ENCODE measurements at places on chromosomes 4 and X. TPM values are rescaled to one million over a fixed set of nuclear protein-coding genes. Genes with fewer than 3 reads are reported as not detected.

ETNPPL gene
- total RNA-seq = not detected

GAGE12F gene
- total RNA-seq = not detected

MAGEA2B gene
- not detected for total RNA-seq

POLA1 gene
- total RNA-seq = 7.7 TPM

KLB gene
- not detected for total RNA-seq

ZNF141 gene
- total RNA-seq = 16.5 TPM

CABS1 gene
- not detected for total RNA-seq

SSX4 gene
- not detected for total RNA-seq

DIPK2B gene
- not detected for total RNA-seq

HTR2C gene
- not detected for total RNA-seq

GYPB gene
- not detected for total RNA-seq

NSG1 gene
- total RNA-seq = 50.9 TPM

C4orf36 gene
- not detected for total RNA-seq

MAGIX gene
- 1.1 TPM for total RNA-seq

ANKRD50 gene
- total RNA-seq = 0.17 TPM

AFAP1 gene
- total RNA-seq = 17.6 TPM

MUC7 gene
- total RNA-seq = not detected

TECRL gene
- not detected for total RNA-seq

GSX2 gene
- total RNA-seq = not detected

SUV39H1 gene
- 5.8 TPM for total RNA-seq

ADGRG4 gene
- not detected for total RNA-seq

FAM149A gene
- total RNA-seq = not detected

GPR82 gene
- not detected for total RNA-seq

TMPRSS11B gene
- not detected for total RNA-seq

SNCA gene
- 0.45 TPM for total RNA-seq

IL9R gene
- 2.8 TPM for total RNA-seq

PITX2 gene
- not detected for total RNA-seq

UGT2B11 gene
- total RNA-seq = not detected

CYSLTR1 gene
- total RNA-seq = 1.9 TPM

NR0B1 gene
- not detected for total RNA-seq

CHRDL1 gene
- not detected for total RNA-seq

RAB9B gene
- total RNA-seq = 0.25 TPM

SPANXD gene
- not detected for total RNA-seq

CT45A5 gene
- not detected for total RNA-seq

GPM6B gene
- not detected for total RNA-seq

Measured in T-helper 17 cell (primary cell).